ENCODE measurements at places on chromosomes 3 and 15.
A peak's percentile ranks its signal among the peaks of the same experiment; 100 is the strongest.

DNA sequence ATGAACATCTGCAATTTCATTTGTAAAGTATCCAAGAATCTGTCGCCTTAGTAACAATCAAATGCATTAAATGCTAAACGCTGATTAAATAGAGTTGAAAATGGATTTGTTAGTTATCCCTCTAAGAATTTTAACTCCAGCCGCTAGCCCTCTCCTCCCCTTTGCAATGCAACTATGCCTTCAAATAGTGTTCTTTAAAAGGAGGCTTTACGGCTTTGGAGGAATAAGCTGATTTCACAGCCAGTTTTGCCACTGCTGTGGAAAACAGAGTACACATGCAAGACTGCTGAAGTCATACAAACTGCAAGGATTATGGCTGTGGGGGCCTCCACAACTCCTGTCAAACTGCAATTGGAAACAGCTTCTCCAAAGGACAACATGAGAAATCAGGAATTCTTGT lies 89.2 kb downstream of the CERS3 start:
- DNase-seq, result no peak

DNA sequence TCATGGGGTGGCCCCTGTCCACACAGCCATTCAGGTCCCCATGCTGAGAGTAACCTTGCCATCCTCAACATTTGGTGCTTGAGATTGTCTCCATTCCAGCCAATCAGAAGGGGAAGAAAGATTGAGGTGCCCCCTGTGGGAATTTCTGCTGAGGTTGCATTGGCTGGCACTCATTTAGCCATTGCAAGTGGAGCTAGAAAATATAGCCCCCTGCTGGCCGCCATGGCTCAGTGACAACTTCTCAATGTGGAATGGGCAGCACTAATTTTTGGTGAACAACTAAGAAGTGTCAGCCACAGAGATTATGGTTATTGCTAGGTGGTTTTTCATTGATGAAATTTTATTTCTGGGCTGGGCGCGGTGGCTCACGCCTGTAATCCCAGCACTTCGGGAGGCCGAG lies 22.0 kb downstream of the COL6A6 start:
- peak; percentile 53 for DNase-seq

DNA sequence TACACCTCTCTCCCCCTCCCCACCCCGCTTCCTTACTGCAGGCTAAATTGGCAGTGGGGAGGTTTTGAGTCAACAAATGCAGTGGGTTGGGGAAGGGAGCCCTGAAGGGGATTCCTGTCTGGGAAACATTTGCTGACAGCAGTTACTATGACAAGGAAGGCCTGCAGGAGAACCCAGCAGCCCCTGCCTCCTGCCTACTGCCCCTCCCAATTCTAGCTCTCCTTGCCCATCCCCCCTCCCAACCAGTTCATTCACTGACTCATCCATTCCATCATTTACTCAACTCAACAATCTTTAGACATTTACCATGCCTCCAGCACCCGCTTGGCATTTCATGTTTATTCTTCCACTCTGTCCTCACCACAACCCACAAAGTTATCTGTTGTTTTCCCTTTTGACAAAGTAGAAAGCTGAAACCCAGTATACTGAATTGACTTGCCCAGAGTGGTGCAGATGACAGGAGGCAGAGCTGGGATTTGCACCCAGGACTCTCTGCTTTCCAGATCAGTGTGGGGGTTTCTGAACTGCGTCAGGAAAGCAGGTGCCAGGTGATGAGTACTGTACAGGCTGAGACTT lies 75.0 kb downstream of the MAGEF1 start:
- peak; percentile 46 for DNase-seq

- DNase-seq, result peak; percentile 67
Observed at GRCh38 chr3:149384911-149385321, 7.5 kb upstream of the TM4SF1 start.

GRCh38 chr15:97502038-97502437 lies 458.5 kb upstream of the ARRDC4 start:
- peak; percentile 25 for DNase-seq

GRCh38 chr15:90436952-90437351 lies 48.9 kb downstream of the IQGAP1 start:
- no peak for DNase-seq

GRCh38 chr3:136464502-136464901 lies 214.4 kb downstream of the PCCB start:
- peak; percentile 83 for DNase-seq

DNA sequence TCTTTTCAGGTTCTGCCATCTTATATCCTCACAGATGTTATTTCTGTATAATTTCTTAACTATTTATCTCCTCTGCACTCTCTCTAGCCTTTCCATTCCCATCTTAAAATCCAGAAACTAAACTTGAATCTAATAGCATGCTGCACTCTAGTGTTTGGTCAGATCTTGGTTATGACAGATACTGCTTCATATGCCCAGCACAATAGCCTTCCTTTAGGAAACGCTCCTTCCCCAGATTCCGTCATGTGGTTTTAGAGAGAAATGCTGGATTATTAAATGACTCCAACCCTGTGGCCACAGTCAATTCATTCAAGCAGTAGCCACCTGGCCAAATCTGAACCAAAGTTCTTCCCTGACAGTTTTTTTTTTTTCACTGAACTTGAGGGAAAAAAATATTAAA lies 19.4 kb downstream of the RASGRP1 start:
- DNase-seq, result no peak

GRCh38 chr15:62599791-62600777 lies 435.0 kb upstream of the C2CD4B start:
- no peak for DNase-seq

GRCh38 chr3:177427540-177427939 lies 230.3 kb upstream of the TBL1XR1 start:
- no peak for DNase-seq

GRCh38 chr3:167940241-167940640 lies 155.5 kb downstream of the GOLIM4 start:
- DNase-seq, result no peak

GRCh38 chr3:70583682-70584081 lies 271.2 kb upstream of the MDFIC2 start:
- DNase-seq, result no peak

DNA sequence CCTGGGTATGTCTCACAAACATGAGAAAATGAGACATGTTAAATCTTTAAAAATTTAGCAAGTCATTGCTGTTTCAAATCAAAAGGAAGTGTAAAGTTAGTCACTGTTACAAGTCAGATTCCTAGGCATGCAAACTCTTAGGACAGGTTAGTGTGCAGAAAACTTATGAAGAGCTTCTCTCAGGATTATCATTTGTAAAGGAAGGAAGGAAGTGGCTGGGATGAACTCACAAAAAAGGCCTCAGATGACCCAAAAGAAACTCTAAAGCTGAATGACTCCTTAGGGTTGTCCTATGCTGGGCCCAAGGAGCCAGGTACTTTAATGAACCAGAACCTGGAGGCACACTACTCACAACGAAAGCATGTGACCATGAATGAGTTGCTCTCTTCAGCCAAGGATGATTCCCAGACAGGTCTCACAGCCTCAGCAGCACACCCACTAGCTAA lies 25.0 kb downstream of the MSL2 start:
- no peak for DNase-seq

DNA sequence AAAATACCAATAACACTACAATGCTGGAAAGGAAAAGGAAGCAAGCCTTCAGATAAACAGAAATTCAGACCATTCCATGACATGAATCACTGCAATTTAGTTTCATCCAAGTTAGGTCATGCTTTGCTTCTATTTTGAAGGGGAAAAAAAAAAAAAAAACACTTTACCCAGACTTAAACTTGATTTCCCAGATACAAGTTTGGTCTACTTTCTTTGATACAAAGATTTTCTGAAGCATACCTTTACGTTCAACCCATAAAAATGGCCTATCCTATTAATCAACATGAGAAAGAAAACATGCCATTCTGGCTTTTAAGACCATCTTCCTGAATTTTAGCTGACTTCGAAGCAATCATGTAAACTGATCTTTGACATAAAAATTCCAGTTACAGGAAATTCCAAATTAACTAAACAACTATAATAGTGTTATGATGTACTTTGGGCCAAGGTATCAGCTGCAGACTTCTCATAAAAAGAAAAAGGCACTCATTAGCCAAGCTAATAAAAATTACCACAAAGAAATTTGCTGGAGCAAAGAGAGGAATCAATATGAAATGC lies 12.6 kb downstream of the OSBPL10 start:
- peak; percentile 72 for DNase-seq

GRCh38 chr3:4812591-4812990 lies 166.6 kb upstream of the BHLHE40 start:
- DNase-seq, result no peak

DNA sequence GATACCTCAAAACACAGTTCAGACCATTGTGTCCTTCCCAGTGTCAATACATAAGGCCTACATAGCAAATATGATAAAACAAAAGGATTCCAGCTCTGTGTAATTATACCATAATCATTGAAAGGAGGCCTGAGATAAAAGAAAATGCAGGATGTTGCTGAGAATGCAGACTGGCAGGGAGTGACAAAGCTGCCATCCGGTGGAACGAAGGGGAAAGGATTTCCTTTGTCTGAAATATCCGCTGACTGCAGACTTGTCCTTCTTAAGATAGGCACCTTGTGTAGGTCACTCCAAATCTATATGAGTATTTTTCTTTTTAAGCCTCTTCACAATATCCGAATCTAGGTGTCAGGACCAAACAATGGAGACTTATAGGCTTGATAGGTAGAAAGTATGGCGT lies 108.0 kb downstream of the KCNH8 start:
- no peak for DNase-seq

DNA sequence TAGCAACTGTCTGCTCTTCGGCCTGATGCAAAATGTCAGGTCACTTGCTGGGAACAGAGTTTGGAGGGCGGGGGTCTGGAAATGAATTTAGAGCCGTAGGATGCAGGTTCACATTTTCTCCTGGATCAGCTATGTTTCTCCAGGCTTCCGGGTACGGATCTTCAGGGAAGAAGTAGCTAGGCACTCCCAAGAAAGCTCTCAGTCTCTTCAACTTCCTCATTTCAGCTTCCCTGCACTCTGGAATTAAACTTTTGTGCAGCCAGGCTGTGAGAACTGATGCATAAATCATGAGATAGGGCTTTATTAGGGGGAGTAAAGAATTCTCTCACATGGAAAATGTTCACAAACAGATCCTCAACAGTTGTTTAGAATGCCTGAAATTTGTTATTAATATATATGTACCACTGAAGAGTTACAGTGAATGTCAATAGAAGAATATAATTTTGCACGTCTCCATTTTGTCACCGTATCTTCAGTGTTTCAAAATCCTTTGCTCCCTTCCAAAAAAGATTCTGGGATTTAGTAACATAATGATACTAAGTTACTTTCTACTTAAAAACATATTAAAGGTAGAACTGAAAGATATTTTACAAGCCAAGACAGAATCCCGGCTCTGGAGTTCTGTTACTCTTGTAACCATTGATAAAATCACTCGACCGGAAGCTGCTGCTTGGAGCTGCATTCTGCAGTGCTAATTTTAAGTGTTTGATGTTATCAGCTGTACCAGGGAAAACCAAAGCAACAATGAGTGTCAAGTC lies 178.5 kb upstream of the P2RY1 start:
- DNase-seq, result no peak

DNA sequence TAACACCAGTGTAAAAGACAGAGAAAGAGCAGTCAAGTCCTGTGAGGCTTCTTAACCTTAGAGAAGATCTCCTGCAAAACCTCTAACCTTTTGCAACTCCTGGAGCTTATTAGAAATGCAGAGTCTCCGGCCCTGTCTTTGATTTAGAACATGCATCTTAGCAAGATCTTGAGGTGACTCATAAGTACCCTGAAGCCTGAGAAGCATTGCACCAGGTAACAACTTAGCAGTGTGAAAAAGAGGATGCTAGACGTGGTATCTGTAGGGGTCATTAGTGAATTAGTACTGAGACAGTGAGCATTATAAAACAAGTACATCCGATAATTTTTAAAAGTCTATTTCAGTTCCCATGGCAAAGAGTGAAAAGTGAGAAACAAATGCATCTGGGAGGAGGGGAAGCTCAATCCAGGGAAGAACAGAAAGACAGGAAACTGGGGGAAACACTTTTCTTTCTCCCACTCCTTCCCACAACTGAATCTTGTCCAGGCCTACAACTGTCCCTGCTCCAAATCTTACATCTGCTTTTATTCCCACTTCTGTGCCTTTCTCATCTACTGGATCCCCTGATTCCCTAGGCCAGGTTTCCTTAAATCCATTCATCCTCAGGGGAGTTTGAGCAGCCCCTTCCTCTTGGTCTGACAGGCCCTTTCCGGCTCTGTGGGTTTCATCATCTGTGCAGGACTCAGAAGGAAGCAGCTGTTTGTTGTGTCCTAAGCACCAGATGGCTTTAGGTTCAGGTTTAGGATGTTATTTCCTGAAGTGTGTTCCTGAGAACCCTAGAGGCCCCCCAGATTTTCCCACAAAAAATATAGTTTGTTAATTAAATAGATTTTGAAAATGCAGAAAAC lies 128.1 kb upstream of the IL12A start:
- DNase-seq, result no peak

- DNase-seq, result no peak
Observed at GRCh38 chr15:85788771-85789495, 5.8 kb downstream of the KLHL25 start.

GRCh38 chr3:178369811-178370210 lies 166.4 kb upstream of the KCNMB2 start:
- DNase-seq, result no peak

- no peak for DNase-seq
Observed at GRCh38 chr15:36090286-36090946, 489.0 kb upstream of the CDIN1 start.

GRCh38 chr15:78837543-78837942 lies 26.3 kb upstream of the ADAMTS7 start:
- DNase-seq, result no peak

DNA sequence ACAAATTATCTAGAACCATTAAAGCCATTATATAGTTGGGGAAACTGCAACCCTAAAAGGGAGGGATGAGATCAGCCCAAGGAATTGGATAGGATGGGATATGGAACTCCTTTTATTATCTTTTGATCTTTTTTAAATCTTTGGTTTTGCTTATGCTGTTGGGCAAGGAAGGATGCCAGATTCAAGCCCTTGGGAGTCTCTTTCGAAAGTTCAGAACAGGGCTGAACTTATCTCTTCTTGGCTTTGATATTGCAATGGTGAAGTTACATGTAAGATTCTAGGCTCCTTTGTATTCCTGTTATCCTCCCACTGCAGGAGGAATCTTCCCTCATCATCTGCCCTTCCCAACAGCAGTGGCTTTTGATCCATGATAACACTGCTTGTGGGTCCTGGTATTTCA lies 10.0 kb upstream of the SLC22A13 start:
- DNase-seq, result no peak

GRCh38 chr3:181609030-181609767 lies 102.5 kb upstream of the SOX2 start:
- DNase-seq, result no peak

DNA sequence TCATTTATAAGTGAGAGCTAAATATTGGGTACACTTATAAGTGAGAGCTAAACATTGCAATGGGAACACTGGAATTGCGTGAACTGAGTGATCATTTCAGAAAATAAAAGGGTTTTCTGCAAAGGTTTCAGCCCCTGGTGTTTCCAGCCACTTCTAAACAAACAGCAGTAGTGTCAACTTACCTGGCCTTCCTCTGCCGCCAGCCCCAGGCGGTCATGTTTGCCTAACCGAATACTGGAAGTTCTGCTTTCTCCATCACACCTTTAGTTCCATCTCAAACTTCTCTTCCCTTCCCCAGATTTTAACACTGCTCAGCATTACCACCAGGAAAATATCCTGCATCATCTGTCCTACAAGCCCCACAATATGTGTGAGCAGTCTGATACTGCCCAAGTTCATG lies 58.6 kb downstream of the MRPL3 start:
- no peak for DNase-seq

- DNase-seq, result peak; percentile 23
Observed at GRCh38 chr15:57118013-57118799, 199.8 kb downstream of the TCF12 start.
